ENCODE measurements at places on chromosomes 13 and 19.

- DNase-seq: no peak
Observed at GRCh38 chr13:21405309-21405708, 53.8 kb downstream of the ZDHHC20 start.

GRCh38 chr13:100633461-100633860 lies 41.1 kb downstream of the TMTC4 start:
- DNase-seq: no peak

DNA sequence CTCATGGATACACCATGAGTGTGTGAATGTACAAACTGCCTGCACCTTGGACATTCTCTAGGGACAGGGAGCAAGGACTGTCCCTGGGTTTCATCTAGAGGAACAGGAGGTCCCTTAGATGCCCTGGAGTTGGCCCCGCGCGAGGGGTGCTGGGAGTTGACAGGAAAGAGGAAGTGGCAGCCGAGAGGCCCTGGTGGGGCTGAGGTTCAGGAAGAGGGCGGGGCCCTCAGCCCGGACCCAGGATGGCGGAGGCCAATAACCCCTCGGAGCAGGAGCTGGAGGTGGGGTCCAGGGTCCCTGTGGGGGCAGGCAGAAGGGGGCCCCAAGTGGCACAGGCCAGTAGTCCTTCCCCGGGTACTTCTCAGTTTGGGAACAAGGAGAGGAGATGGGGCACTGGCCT lies 6.9 kb downstream of the PKN1 start:
- DNase-seq: no peak

- DNase-seq: no peak
Observed at GRCh38 chr19:47402504-47402903, 16.8 kb downstream of the MEIS3 start.

DNA sequence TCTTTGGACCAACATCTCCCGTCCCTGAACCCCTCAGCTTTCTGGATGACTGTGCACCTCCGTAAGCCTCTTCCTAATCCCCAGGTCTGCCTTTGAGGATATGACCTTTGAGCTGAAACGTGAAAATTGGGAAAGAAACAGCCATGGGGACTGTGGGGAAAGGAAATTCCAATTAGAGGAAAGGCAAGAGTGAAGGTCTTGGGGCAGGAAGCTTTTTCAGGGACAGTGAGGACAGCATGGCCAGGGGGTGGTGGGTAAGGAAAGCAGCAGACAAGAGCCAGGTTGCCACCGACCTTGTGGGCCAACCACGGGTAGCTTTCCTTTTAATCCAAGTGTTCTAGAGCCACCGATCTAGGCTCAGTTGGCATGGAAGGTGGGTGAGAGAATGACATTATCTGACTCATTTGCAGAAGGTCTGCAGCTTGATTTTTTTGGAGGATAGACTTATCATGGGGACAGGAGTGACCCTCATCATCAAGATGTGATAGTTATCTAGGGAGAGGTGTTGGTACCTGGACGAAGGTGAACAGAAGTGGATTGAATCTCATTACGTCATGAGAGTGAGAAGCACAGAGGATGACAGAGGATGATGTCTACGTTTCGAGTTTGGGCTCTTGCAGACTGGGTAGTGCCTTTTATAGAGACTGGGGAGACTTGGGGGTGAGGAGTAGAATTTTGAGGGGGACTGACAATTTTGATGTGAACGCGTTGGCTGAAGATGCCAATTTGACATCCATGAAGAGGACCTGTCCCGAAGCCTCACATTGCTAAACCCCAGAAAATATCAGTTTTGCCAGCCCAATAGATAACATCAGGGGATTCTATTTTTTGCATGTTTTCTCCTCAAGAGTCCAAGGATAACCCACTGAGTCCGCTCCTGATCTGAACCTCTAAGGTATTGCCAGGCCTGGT lies 136.7 kb upstream of the PEG3 start:
- DNase-seq: no peak

GRCh38 chr13:34155931-34156607 lies 338.1 kb downstream of the RFC3 start:
- peak; percentile 12 for DNase-seq

GRCh38 chr19:46082728-46083050 lies 41.8 kb downstream of the IGFL3 start:
- DNase-seq: no peak

- DNase-seq: peak; percentile 38
Observed at GRCh38 chr19:29687244-29687896, 22.1 kb downstream of the PLEKHF1 start.

- DNase-seq: no peak
Observed at GRCh38 chr19:5914358-5914774, 312 bp downstream of the CAPS start.

- DNase-seq: no peak
Observed at GRCh38 chr13:73599232-73600128, 534.7 kb downstream of the KLF12 start.

DNA sequence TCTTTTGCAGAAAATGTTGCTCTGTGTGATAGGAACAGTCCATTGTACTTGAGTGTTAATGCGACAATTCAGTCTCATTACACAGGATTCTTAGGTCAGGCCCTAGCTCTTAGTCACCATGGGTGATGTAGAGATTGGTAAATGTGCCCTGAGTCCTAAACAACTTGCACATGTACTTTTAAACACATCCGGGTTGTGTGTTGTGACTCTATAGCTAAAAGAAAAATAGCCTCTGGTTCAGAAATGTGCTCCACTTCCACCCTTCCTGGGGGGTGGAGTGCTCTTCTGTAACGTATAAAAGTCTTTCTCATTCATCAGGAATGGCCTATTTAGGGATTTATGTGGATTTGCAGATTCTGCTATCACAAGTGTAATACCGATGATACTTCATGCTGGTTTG lies 5.2 kb downstream of the SPATA13 start:
- DNase-seq: no peak

GRCh38 chr13:76266561-76266960 lies 619.6 kb downstream of the KCTD12 start:
- DNase-seq: no peak

DNA sequence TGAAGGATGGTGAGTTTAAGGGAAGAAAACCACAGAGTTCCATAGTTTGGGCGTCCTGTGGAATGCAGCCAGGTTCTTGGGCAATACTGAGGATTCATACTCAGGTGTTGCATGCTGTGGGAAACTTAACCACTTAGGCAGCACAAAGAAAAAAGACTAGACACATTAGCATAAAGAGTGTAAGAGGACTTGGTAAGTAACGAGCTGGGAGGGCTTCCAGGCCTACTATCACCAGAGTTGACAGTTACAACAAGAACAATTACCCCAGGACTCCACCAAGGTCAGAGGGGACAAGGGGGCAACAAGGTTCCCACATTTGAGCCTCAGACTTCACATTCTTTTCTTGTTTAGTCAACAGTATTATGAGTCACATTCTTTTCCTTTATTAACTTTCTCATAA lies 33.2 kb downstream of the KCTD12 start:
- no peak for DNase-seq

- no peak for DNase-seq
Observed at GRCh38 chr19:4071610-4072009, 4.9 kb upstream of the ZBTB7A start.

DNA sequence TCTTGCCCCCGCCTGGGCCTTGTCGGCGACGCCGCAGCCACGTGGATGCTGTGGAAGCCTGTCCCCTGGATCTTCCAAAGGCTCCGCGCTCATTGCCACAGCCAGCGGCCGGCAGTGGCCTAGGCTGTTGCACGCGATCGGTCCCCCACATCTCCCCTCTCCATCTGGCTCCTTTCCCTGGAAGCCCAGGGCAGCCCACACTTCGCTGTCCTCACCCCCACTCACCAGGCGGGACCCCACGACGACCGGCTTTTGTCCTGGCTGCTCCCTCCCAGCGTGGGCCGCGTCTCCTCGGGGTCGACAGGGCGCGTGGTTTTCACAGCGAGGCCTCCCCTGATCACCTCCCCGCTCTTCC lies 605 bp upstream of the TEX30 start:
- DNase-seq: no peak
